ENCODE measurements at places on chromosomes 6 and 20. TPM values are rescaled to one million over a fixed set of nuclear protein-coding genes. Genes with fewer than 3 reads are reported as not detected.

DNA sequence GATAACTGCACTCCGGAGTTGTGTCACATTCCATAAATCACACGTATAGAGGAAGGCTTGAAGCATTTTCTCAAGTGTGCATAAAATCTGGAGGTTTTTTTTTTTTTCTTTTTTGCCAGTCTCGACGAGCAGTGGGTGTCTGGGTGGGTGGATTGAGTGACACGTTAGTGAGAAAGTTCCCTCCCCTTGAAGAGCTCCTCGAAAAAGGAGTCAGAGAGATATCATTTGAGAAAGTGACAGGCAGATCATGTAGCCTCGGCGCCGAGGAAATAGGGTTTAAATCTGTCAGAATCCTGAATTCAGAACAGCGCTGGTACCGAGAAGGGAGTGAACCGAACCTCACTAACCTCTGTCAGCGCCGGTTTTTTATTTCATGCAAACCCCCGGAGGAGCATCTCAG is 269.5 kb upstream of the ARID1B start:
- DNase-seq, result no peak

GRCh38 chr20:39097889-39098288 is 135.7 kb downstream of the DHX35 start:
- DNase-seq, result no peak

DNA sequence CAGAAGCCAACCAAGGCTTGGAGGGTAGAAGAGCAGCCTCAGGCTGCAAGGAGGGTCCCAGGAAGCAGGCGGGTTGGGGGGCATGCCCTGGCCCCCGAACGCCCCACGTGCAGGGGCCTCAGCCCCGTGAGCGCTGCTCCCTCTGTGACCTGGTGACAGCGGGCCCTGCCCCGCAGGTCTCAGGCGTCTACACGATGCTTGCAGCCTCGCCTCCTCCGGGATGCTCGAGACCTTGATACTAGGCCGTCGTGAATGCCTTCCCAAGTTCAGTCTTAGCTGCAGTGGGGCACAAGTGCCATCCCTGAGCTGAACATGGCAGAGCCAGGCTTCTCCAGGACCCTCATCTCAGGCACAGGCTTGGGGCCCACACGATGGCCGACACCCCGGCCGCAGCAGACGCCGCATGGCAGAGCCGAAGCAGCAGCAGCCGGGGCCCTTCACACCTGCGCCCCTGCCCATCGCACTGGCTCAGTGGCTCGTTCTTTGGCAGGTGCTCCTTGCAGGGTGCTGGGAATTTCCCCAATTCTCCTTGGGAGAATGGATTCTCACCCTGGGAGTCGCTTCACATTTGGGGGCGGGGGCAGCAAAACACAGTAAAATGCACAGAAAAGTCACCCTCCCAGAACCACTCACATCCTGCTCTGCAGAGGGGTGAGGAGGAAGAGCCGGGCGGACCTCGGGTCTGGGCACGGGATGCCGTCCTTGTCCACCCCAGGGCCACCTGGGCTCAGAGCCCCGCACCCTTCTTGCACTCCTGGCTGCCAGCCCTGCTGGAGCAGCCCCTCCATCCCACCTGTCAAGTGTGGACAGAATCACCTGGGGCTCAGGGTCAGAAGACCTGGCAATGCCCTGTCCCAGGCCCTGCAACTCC is 161.8 kb downstream of the DLL1 start:
- no peak for DNase-seq

GRCh38 chr6:45423824-45424450 is 46.2 kb upstream of the SUPT3H start:
- DNase-seq, result no peak

DNA sequence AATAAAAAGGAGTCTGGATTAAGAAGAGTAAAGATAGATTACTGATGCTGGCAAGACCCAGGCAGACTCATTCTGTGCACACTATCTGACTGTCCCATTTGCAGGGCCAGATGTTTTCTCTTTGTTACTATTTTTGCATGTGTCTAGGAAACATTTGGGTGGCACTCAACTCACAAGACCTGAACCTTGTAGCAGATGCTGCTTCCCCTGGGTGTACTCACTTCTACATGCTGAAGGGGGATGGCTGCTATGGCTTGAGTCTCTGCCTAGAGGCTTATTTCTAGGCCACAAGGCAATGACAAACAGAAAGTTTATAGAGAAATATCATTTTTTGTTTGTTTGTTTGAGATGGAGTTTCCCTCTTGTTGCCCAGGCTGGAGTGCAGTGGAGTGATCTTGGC is 351.4 kb downstream of the FOXA2 start:
- DNase-seq, result no peak

DNA sequence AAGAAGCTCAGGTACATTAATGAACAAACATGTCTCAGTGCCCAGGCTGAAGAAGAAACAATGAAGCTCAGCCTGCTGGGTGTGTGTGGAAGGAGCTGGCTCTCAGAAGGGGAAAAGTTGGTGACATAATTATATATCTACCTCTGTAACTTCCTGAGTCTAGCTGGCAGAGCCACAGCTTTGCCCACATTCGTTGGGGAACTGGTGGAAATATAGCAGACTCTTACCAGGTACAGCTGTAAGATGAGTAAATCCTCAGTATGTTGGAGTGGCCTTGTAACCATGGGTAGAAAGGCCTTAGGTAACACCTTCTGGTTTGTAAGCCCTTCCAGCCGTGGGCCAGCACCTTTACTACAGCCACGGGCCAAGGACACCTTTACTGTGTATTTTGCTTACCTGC is 29.9 kb upstream of the PNRC1 start:
- DNase-seq, result no peak

DNA sequence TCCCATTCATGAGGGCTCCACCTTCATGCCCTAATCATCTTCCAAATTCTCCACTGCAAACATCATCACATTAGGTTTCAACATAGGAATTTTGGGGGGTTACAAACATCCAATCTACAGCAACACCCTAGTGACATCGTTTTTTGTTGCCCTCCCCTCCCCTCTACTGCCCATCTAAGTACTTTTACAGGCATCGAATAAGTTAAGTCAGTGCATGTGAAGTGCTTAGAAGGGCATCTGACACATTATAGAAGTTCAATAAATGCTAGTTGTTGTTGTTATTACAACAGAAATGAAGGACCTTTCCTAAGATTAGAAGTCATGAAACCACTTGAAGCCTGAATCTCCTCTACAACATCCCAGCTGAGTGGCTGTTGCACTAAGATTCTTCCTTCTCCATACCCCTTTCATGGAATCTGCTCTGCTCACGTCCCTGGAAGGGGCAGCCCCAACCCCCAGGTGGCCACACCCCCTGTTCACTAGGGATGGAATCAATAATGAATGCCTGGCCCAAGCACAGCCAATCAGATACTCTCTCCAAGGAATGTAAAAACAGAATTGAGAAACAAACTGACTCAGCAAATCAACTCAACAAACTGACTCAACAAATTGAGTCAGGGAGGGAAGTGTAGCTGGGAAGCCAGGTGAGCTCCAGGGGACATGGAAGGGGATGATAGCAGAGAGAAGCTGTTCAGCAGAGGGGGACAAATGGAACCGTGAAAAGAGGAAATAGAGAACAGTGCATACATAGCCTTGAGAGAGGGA is 3.9 kb upstream of the LRP11 start:
- no peak for DNase-seq

DNA sequence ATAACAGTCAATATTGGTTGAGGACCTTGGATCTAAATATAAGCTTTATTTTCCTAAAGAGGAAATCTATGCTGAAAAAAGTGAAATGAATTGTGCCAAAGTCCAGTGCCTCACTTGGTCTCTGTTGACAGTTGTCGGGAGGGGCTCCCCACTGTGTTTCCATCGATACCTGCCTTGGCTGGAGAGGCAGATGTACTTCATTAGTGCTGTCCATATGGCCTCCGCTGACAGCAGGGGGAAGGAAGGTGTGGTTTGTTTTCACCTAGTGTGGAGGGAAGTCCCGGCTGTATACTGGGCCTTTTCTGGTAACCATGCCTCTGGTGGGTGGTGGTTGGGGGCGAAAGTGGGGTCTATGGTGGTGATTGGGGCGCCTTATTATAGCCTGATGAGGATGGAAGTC is 42.7 kb downstream of the CD2AP start:
- no peak for DNase-seq

DNA sequence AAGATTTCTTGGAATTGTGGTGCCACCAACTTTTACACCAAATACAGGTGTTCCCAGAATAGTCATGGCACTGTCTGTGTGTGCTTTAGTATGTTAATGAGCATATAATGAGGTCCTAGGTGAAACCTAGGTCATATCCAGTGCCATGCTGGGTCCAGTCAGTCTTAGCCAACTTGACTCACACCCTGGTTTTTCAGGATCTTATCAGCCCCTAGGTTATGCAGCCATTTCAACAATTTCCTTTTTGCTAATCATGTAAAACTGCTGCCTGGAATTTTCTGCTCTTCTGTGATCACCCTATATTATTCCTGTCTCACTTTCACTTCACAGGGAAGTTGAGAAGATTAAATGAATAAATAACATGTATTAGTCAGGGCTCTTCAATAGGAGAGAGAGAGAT is 23.7 kb downstream of the SDHAF4 start:
- DNase-seq, result no peak

SYNDIG1 gene
- total RNA-seq, result 26.1 TPM

GRCh38 chr6:163460307-163460782 is 45.8 kb downstream of the QKI start:
- DNase-seq, result no peak

GRCh38 chr20:34309691-34310090 is 6.5 kb upstream of the AHCY start:
- no peak for DNase-seq

- no peak for DNase-seq
Observed at GRCh38 chr6:136403110-136403980, 113.7 kb upstream of the BCLAF1 start.

STMND1 gene
- not detected for total RNA-seq

DNA sequence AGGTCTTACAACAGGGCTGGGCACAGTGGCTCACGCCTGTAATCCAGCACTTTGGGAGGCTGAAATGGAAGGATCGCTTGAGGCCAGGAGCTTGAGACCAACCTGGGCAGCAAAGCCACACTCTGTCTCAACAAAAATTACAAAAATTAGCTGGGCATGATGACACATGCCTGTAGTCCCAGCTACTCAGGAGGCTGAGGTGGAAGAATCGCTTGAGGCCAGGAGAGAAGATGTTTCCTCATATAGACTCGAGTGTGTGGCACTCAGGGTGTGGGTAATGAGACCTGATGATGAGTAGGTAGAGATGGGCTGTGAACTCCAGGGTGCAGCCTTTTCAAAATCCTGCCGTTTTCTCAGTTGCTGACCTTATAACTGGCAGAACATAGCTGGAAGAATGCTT is 125.3 kb upstream of the FOXO3 start:
- no peak for DNase-seq

PRRT1 gene
- 0.41 TPM for total RNA-seq

- no peak for DNase-seq
Observed at GRCh38 chr6:56102216-56102615, 145.2 kb downstream of the COL21A1 start.

DNA sequence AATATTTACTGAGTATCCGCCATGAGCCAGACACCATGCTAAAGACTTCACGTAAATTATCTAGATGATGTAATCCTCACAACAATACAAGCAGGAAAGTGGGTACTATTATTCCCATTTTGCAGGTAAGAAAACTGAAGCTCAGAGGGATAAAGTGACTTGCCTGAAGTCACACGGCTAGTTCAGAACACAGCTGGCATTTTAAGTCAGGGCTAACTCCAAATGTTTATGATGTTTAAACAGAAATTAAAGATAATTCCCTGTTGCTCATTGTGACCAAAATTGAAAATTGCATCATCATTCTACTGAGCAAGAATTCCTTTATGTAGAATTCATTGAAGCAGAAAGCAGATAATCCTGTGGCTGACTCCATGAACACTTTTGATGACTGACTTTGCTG is 71.3 kb upstream of the STXBP5 start:
- no peak for DNase-seq

- no peak for DNase-seq
Observed at GRCh38 chr20:12256806-12257205, 339.1 kb downstream of the BTBD3 start.

FKBP1A gene
- 83.2 TPM for total RNA-seq

- no peak for DNase-seq
Observed at GRCh38 chr6:106684011-106684410, 54.6 kb downstream of the QRSL1 start.

All from frontal cortex (tissue), 4 donors.